Hindlimb muscle (tissue), 1 donor: ENCODE measurements at places on chromosomes 2 and 18. TPM values are rescaled to one million over a fixed set of nuclear protein-coding genes. Genes with fewer than 3 reads are reported as not detected.
A peak's percentile ranks its signal among the peaks of the same experiment; 100 is the strongest.

DNA sequence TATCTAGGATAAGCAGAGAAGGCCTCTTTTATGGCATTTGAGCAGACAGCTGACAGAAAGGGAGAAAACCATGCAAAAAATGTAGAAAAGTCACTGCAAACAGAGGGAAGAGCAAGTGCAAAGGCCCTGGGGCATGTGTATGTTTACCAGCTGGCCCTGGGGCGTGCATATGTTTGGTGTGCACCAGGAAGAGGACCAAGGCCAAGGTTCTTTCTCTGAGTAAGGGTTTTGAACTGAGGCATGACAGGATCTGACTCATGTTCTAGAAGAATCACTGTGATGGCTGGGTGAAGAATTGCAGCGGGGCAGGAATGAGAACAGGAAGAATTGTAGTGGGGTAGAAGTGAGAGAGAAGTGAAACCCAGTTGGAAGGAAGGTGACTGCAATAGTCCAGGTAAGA is 69.6 kb downstream of the STEAP3 start:
- no peak for DNase-seq

DNA sequence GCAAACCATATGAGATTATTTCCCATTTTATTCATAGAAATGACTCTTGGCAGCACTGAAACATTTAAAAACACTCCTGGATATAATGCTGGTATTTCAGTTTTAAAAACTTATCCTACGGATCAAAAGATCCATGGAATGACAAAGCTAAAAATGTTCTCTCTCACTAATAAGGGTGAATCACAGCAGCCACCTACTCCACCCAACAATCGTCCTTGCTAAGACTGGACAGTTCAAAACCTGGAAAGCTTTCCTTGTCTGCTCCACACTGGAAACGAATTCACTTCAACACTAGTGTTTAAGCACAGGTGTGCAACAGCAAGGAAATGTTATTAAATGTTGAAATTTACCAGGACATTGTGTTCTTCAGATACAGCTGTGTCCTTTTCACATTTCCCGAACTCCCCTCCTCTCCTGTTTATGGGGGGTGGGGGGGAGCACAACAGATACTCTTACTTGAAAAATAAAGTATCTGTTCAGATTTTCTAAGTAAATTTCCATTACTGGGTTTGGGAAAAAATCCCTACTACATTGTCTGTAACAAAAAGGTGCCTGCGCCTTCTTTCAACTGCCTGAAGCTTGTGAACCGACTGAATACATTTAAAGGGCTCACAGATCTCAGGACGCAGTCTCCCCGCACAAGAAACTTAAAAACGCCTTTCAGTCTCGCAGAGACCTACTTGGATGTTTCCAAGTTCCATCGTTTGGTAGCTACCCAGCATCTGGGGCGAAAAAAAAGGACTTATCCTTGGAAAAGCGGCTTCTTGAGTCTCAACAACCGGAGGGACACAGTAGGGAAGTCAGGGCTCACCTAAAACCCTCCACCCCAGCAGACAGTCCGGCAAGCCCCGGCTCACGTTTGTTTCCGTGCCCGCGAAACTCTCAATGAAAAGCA is 1.3 kb downstream of the YWHAQ start:
- DNase-seq = no peak

DNA sequence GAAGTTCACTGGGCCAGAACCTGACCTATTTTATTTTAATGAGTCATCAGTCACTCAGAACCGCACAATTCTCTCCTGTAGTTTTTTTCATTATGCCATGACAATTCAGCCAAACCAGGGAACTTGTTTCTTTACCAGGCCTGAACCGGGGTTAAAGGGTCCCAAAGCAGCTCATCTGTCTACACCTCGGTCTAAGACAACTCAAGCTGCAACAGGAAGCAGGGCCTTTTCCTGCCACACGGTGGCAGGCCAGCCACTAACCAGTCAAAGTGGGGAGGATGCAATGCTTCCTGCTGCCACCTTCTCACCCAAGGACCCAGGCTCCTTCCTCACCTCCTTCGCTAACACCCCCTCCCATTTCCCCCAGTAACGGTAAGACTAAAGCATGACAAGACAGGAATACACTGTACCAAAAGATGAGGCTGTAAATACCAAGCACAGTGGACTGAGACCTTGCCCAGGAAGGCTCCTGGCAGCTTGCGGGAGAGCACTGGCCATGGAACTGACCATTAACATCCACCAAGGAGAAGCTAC is 56.7 kb upstream of the ACKR3 start:
- peak; percentile 32 for DNase-seq

GRCh38 chr2:105951384-105951694 is 206.6 kb downstream of the NCK2 start:
- DNase-seq = no peak

GRCh38 chr2:215370112-215370965 is 58.5 kb downstream of the ATIC start:
- no peak for DNase-seq

DNA sequence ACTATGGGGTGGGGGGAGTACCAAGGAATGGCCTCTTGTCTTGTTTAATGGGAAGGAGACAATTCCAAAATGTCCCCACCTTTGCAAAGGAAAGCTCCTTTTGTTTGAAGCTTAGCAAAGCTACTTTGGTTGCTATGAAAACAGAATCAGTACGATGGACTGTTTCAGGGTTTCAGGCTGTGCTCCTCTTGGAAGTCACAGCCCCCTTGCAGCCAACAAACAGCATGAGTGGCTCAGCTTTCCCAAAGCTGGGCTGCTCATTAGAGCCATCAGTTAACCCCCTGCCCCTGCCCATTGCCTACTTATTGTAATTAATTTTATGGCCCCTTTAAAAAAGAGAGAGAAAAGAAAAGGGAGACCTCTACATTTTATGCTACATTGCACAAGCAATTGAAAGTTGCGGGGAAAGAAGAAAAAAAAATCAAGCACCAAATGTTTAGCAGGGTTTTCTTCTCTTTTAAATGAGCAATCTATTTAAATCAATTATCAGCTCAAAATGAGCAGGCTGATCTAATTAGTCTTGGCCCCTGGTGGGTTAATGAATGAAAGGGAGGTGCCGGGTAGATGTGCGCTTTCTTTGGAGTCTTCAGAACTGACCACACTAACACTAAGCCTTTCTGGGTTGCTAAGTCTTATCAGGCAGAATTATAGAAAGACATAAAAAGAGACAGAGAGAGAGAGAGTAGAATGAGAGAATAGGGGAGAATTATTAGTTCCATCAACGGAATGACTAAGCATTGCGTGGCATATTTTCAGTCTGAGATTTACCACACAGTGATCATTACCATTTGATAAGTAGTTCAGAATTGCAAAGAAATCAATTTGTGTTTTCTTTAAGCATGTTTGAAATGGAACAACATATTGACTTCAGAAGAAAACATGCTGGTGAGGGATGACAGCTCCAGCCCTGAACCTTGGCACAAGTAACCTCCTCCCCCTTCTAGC is 284.9 kb downstream of the INSIG2 start:
- DNase-seq = no peak

GRCh38 chr2:71934595-71935261 is 212.9 kb downstream of the CYP26B1 start:
- DNase-seq = no peak

DNA sequence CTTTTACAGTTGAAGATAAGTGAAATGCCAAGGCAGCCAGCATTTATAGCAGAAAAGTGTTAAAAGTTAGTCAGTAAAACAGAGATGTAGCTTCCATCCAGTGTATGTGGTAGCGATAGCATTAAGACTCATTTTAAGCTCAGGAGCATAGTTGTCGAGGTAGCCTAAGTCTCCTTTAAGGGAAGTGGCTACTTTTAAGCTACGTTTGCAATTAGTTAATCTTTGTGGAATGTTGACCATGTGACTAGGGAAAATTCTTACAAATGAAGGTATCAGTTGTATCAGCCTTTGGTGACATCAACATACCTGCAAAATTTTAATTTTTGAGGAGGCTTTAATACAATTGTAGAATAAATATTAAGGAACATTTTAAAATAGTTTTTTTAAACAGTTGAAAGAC is 61.9 kb downstream of the LHCGR start:
- no peak for DNase-seq

DNA sequence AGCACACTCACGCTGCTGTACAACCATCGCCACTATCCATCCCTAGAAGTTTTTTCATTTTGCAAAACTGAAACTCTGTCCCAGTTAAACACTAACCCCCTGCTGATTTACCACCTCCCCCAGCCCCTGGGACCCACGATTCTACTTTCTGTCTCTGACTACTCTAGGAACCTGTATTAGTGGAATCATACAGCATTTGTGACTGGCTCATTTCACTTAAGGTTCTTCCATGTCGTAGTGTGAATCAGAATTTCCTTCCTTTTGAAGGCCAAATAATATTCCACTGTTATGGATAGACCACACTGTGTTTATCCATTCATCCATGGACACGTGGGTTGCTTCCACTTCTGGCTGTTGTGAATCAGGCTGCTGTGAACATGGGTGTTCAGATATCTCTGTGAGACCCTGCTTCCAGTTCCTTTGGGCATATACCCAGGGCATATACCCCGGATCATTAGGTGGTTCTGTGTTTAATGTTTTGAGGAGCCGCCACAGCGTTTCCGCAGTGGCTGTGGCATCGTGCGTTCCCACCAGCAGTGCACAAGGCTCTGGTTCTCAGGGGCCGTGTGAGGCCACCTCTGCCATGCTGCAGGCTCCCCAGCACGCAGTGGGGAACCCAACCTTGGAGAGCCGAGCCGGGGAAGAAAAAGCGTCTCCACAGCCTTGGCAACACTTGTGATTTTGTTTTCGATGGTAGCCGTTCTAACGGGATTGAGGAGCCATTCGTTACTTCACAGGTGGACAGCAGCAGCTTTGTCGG is 10.1 kb downstream of the RAMP1 start:
- no peak for DNase-seq

DNA sequence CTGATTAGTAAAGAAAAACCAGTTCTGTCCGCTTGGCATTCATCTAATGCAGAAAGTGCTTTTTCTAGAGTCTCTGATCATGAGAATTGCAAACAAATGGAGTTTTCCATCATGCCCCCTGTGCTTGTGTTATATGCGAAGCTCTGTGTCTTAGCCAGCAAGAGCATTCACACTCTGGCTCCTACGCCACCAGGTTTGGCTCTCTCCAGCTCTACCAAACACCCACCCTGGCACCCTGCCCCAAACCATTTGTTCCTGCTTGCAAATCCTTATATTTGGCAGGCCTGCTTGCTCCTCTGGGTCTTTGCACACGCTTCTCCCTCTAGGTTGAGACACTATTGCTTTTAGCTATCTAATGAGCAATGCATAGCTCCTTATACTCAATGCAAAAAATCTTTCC is 204.1 kb upstream of the CYRIA start:
- no peak for DNase-seq

GRCh38 chr2:27506587-27506986 is 9.9 kb downstream of the GCKR start:
- no peak for DNase-seq

DPY30 gene
- 43.9 TPM for polyA plus RNA-seq

ITGB6 gene
- polyA plus RNA-seq = 52.2 TPM

SH3RF3 gene
- polyA plus RNA-seq = 5.0 TPM
